Activated CD8-positive, alpha-beta memory T cell treated with anti-CD3 and anti-CD28 coated beads for 4 hours (primary cell): ENCODE measurements at places on chromosomes 4 and X.

- no peak for DNase-seq
These were observed 24.3 kb upstream of the PGM2 start for GRCh38 chr4:37802068-37802666.

GRCh38 chr4:7770224-7771050 lies 169.2 kb downstream of the AFAP1 start:
- DNase-seq, result no peak

GRCh38 chr4:183205709-183206108 lies 106.7 kb downstream of the WWC2 start:
- DNase-seq, result no peak

- no peak for DNase-seq
These were observed 40.4 kb upstream of the AFAP1 start for GRCh38 chr4:7980036-7980435.

DNA sequence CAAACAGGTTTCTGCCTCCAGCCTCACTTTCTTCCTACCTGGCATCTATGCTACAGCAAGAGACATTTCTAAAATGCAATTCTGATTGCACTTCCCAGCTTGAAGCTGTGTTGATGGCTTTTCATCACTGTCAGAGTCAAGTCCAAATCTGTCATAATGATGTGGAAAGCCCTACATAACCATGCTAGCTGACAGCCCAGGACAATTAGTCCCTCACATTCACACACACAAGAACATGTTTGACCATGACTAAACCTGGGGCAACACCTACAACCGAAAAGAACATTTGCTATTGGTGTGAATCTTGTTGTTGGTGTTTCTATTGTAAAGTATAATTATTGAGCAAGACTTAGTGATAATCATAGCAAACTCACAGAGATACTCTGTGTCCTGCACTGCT lies 58.2 kb downstream of the PPM1K start:
- DNase-seq, result no peak

GRCh38 chr4:167775375-167775774 lies 317.0 kb upstream of the ANXA10 start:
- no peak for DNase-seq

DNA sequence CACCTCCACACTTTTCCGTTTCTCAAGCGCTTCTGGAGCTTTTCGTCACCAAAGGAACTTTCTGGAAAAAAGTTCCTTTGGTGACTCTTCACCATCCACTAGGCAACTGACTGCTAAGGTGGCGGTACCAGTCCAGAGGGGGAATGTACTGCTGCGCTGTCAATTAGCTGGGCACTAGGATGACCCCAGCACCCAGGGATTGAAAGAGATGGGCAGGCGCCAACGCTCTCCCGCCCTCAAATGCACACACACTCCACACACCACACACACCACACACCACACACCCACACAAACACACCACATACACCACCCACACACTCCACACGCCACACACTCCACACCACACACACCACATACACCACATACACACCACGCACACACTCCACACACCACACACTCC lies 10.4 kb downstream of the PRDM8 start:
- no peak for DNase-seq

DNA sequence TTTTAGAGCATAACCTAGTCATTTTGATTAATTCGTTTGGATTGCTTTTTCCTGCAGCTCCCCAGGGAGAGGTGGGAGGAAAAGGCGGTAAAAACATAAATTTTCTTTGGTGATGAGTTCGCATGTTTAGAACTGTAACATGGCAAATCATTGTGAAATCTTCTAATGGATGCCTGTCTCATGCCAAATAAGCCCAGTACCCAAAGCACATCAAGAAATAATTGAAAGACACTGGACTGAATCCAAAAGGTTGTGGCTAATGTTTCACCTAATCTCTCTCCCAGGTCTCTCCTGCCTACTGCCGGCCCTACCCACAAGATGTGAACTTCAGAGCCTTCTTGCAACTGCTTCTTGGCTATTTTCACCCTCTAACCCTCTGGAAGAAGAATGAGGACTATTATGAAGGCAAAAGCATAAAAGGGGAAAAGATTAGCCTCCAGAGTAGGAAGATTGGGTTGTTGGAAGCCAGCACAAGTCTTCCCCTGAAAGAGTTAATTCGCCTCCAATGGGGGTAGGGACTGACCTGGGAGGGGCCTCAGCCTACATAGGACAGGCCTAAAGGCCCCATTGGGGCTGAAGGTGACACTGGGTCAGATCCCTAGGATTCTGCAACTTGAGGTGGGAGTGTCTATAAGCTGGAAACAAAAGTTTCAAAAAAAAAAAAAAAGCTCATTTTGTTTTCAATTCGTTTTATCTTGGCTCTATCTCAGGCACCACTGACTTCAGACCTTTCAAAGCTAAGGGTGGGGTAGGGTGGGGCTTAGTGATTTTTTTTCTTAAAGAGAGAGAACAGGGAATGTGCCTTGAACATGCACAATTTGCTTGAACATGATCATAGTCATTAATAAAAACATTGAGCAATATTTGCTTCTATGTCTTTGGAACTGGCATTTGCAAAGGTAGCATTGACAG lies 278.6 kb upstream of the KLF3 start:
- no peak for DNase-seq

DNA sequence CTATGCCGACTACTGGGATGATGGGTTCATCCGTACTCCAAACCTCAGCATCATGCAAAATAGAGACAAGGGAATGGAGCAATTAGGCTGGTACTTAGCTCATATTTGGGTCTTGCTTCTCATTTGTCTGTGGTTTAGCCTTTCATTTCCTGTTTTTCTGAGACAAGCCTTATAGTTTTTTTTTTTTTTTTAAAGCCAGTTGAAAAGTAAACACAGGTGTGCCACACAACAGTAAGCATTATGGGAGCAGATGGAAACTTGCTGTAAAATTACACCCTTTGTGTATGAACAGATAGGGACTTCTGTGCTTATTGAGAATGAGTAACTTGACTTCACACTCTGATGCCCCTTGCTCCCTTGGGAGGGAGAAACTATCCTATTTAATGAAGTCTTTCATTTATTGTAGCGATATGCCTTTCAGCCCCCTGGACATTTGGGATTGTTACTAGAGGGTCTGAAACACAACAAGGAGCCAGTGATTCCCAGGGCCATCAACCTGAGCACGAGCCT lies 13.7 kb downstream of the RASSF6 start:
- no peak for DNase-seq

DNA sequence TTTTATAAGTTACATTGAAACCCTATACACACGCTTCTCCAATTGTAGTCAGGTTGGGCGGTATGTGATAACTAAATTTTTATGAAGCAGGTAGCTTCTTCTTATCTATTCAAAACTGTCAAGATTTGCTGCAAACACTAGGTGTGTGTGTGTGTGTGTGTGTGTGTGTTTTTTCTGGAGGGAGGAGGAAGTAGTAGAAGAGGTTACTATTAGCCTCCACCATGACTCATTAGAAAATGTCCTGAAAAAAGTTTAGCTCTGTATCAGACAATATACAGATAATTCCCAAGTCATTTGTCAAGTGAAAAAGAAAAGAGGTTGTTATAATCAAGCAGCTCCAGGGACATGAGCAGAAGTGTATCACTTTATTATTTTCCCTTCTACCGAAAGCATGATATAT lies 33.9 kb downstream of the PCDH7 start:
- no peak for DNase-seq

DNA sequence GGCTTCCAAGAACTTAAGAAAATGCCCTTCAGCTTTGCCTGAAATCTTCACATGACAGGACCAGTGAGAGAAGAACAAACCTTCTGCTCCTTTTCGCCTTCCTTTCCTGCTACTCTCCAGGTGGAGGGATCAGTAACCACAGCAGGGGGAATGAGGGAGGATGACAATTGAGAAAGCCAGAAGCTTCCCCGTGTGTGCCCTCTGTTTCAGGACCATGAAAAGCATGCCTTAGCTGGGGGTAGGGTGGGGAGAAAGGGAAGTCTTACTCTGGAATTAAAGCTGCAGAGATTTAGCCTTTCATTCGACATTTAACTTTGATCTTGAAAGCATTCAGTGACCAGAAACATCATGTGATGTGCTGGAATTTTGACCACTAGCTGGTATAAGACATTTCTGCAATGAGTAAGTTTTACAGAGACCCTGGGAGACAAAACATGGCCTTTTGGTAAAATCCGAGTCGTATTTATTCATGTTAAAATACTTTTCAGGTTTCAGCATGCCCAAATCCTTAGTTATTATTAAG lies 10.6 kb upstream of the PUDP start:
- no peak for DNase-seq

GRCh38 chrX:276581-277201 lies 4.5 kb upstream of the PLCXD1 start:
- DNase-seq, result no peak

GRCh38 chr4:170169699-170170098 lies 79.9 kb upstream of the AADAT start:
- DNase-seq, result no peak

- no peak for DNase-seq
These were observed 8.7 kb downstream of the GASK1B start for GRCh38 chr4:158163941-158164767.

- no peak for DNase-seq
These were observed 61.7 kb downstream of the SLIT2 start for GRCh38 chr4:20313237-20314030.

DNA sequence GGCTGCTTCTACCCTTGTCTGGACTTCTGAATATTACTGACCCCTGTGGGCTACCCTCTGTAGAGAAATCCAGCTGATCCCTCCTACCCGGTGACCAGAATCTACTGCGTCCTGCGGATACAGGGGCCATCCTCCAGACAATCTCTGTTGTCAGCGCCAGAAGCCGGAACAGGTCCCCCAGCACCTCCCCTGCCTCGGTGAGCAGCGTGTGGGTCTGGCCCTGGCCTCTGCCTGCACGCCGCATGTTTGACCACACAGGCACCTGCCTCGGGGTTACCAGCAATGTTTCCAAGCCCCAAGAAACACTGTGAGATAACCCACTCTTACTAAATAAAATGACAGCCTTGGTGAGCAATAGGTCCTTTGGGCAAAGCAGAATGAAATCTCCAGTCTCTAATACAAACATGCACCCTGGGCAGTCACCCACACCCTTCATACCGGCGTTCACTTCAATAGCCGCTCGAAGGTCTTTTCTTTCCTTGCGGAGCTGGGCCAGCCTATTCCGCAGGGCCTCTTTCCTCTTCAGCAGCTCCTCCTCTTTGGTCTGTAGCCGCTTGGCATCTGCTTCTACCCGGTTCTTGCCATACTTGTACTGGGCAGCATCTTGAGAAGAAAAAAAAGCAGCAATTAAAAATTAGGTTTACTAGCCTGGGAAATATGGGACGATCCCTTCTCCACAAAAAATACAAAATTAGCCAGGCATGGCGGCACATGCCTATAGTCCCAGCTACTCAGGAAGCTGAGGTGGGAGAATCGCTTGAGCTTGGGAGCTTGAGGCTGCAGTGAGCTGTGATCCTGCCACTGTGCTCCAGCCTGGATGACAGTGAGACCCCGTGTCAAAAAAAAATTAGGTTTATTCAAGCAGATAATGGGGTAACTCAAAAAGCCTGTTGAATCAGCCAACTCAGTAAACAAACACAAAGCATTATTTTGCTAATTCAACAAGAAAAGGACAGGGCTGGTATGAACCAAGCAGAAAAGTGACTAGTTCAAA lies 165.1 kb downstream of the AFAP1 start:
- no peak for DNase-seq

DNA sequence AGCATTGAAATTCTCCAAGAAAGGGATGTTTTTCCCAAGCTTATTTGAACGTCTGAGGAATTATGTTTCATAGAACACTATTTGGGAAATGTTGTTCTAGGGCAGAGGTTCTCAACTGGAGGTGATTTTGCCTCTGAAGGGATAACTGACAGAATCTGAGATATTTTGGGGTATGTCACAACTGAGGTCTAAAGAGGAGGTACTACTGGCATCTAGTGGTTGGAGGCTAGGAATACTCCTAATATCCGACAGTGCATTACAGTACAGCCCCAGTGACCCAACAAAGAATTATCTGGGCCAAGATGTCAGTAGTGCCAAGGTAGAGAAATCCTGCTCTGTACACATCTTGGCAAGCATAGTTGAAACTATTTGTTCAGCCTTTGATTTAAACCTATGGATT lies 6.4 kb downstream of the HSPA4L start:
- no peak for DNase-seq

GRCh38 chr4:69239557-69240168 lies 25.1 kb upstream of the UGT2B11 start:
- no peak for DNase-seq

- DNase-seq, result no peak
These were observed 153.8 kb upstream of the RAPGEF2 start for GRCh38 chr4:158949099-158949498.

DNA sequence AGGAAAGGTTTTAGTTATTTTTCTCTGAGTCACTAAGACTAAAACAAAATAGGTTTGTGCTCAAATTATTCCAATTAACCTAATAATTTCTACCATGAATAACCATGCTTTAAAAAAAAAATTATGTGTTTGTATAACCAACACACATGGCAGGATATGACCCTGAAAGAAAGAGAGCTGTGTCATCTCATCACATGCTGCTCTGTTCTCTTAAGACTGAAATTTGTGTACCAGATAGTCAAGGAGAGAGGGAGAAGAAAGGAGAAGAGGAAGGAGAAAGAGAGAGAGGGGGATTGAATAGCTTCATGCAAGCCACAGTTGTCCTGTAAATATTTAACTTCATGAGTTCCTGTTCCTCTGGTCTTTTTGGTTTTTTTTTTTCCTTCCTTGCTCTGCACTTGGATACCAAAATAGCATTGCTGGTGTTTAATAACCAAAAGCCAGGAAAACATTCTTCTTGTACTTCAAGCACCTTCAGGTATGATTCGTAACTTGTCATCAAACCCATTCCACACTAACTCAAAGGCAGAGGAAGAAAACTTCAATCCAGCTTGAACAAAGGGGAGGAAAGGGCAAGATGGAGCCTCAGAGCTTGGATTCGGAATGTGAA lies 6.4 kb upstream of the PROM1 start:
- no peak for DNase-seq

DNA sequence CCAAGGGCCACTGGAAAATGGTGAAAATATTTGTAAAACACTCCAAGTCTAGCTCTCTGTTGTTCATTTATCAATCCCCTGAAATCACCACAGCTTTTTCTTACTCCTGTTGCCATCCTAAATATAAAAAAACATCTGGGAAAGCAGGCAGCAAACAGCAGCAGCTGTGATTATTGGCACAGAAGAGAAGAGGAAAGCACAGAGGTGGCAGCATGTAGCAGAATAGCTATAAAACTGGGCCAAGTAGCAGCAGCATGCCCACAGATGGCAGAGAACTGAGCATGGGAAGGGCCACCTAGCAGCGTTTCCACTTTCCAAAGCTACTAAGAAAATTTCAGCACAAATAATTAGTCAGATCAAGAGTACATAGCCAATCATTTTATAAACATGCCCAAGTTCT lies 307.2 kb downstream of the SLC7A11 start:
- no peak for DNase-seq
